Effector memory CD8-positive, alpha-beta T cell (primary cell): ENCODE measurements at places on chromosomes 1 and 21.

GRCh38 chr21:16186742-16187141 lies 457.0 kb downstream of the USP25 start:
- no peaks in the 10 kb centered on the region for H3K36me3 ChIP-seq
- H3K4me1 ChIP-seq, result no peaks in the 10 kb centered on the region
- DNase-seq, result no peak
- no peak overlapping the region for H3K4me3 ChIP-seq
- H3K27ac ChIP-seq, result no peak overlapping the region

GRCh38 chr1:20138346-20138745 lies 777 bp upstream of the PLA2G2F start:
- no peak overlapping the region for H3K27ac ChIP-seq
- H3K4me3 ChIP-seq, result no peak overlapping the region
- no peaks in the 10 kb centered on the region for H3K4me1 ChIP-seq
- no peaks in the 10 kb centered on the region for H3K36me3 ChIP-seq
- no peak for DNase-seq

- no peaks in the 10 kb centered on the region for H3K4me1 ChIP-seq
- H3K27ac ChIP-seq, result no peak overlapping the region
- H3K36me3 ChIP-seq, result no peaks in the 10 kb centered on the region
- H3K27me3 ChIP-seq, result peaks cover 25% of the 10 kb centered on the region
- no peak for DNase-seq
Measured at GRCh38 chr1:221284028-221284427, 404.8 kb downstream of the HLX start.

- DNase-seq, result no peak
- peaks cover 19% of the 10 kb centered on the region for H3K4me1 ChIP-seq
- no peak overlapping the region for H3K4me3 ChIP-seq
- peaks cover 6% of the 10 kb centered on the region for H3K27me3 ChIP-seq
- no peak overlapping the region for H3K27ac ChIP-seq
Measured at GRCh38 chr1:232533328-232533727, 96.6 kb downstream of the SIPA1L2 start.

- H3K4me1 ChIP-seq, result no peaks in the 10 kb centered on the region
- no peaks in the 10 kb centered on the region for H3K36me3 ChIP-seq
- no peak overlapping the region for H3K27ac ChIP-seq
- no peak overlapping the region for H3K4me3 ChIP-seq
- H3K27me3 ChIP-seq, result peaks cover 30% of the 10 kb centered on the region
- DNase-seq, result no peak
Measured at GRCh38 chr1:162908780-162909179, 47.8 kb upstream of the CCDC190 start.

DNA sequence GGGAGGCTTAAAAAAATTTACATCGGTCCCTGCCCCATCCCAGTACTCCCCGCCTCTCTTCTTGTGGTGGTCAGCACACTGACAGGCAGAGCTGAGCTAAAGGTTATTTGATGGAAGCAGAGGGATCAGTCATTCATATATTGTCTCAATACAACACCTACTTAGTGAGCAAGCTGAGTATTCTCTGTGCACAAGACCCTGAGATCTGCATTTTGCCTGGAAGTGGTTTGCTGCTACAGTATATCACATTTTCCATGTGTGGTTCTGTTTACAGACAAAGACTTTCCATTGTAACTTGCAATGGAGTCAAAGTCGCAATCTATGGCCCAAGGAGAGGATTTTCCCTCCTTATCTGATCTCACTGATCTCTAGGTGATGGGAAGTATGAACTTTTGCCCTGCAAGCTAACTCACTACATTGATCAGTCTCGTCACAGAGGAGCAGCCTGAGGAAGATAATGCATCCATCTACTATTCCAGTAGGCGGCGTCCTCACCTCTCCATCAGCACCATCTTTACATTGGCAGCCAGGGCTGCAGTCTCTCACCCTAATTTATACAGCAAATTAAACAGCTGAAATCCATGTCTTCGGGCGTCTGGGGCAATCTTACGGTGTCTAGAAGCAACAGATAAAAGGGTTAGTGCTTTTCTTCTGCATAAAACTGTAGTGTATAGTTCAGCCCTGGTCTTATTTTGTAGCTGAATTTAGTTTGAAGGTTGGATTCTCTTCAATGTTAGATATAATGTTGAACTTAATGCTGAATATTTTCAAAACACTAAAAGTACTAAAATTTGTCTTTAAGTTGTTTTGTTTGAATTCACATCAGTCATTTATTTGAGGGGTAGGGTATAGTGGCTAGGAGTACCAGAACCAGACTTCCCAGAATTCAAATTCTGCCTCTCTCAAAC lies 3.2 kb upstream of the TRAF5 start:
- H3K27ac ChIP-seq, result no peak overlapping the region
- peaks cover 16% of the 10 kb centered on the region for H3K36me3 ChIP-seq
- H3K27me3 ChIP-seq, result no peaks in the 10 kb centered on the region
- H3K4me1 ChIP-seq, result peaks cover 27% of the 10 kb centered on the region
- DNase-seq, result peak; percentile 62

GRCh38 chr1:33159577-33159976 lies 22.3 kb downstream of the TRIM62 start:
- H3K4me1 ChIP-seq, result peaks cover 6% of the 10 kb centered on the region
- H3K27ac ChIP-seq, result no peak overlapping the region
- H3K36me3 ChIP-seq, result peaks cover 58% of the 10 kb centered on the region
- H3K4me3 ChIP-seq, result no peak overlapping the region

DNA sequence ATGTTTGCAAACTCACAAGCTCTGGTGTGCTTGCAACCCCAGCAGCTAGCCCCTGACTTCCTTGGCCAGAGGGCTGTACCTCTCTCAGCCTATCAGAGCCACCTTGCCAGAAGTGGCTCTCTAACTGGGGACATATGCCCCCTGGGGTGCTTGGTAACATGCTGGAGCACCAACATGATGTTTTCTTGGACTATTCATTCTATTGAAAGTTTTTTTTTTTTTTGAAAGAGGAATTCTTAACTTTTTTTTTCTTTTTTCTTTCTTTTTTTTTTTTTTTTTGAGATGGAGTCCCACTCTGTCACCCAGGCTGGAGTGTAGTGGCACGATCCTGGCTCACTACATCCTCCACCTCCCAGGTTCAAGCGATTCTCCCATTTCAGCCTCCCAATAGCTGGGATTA lies 14.7 kb upstream of the CAPN8 start:
- H3K4me1 ChIP-seq, result no peaks in the 10 kb centered on the region
- no peaks in the 10 kb centered on the region for H3K27me3 ChIP-seq
- H3K27ac ChIP-seq, result no peak overlapping the region
- no peak overlapping the region for H3K4me3 ChIP-seq

DNA sequence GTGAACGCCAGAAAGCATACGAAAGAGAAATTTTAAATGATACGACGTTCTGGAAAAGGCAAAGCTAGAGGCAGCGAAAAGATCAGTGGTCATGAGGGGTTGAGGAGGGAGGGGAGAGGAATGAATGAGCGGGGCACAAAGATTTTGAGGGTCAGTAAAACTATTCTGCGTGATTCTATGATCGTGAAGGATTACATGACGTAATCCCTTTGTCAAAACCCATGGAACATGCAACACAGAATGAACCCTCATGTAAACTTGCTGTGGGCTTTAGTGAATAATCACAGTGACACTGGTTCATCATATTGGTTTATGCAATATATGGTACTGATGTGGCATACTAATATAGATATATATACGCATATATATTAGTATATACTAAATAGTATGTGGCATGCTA lies 13.0 kb downstream of the LRRC38 start:
- peaks cover 3% of the 10 kb centered on the region for H3K4me1 ChIP-seq
- peaks cover 63% of the 10 kb centered on the region for H3K27me3 ChIP-seq
- H3K27ac ChIP-seq, result no peak overlapping the region
- H3K4me3 ChIP-seq, result no peak overlapping the region
- DNase-seq, result no peak

DNA sequence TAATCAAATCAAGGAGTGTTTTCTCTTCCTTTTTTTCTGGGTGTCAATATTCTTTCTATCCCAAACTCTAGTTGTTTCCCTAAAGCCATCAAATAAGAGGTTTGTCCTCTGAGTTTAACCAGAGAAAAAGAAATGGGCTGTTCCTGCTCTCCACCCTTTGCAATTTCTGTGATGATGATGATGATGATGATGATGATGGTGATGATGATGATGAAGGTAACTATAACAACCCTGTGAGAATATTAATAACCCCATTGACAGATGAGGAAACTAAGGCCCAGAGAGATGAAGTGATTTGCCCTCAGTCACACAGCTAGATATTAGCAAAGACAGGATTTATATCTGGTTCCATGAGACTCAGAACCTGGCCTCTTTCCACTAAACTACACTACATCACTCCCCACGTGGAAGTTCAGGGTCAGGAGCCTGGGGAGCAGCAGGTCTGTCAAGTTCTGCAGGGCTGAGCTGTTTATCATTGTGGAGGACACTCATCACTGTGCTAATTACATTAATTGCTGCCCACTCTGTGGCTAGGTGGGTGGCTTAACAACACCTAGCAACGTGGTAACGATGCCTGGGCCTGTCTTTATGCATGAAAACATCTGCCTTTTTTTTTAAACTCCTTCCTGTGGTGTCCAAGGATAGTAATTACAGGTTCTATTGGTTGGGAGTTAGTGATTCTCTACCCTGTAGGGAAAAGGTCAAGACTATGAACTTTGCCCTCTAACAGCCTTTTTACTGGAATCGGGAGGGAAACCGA lies 19.0 kb upstream of the JUN start:
- no peaks in the 10 kb centered on the region for H3K27me3 ChIP-seq
- H3K4me3 ChIP-seq, result no peak overlapping the region
- H3K27ac ChIP-seq, result no peak overlapping the region
- no peaks in the 10 kb centered on the region for H3K36me3 ChIP-seq
- peaks cover 10% of the 10 kb centered on the region for H3K4me1 ChIP-seq
- DNase-seq, result no peak

- no peak for DNase-seq
- peaks cover 3% of the 10 kb centered on the region for H3K4me1 ChIP-seq
- no peaks in the 10 kb centered on the region for H3K36me3 ChIP-seq
Measured at GRCh38 chr1:165073185-165074007, 283.1 kb downstream of the LMX1A start.

DNA sequence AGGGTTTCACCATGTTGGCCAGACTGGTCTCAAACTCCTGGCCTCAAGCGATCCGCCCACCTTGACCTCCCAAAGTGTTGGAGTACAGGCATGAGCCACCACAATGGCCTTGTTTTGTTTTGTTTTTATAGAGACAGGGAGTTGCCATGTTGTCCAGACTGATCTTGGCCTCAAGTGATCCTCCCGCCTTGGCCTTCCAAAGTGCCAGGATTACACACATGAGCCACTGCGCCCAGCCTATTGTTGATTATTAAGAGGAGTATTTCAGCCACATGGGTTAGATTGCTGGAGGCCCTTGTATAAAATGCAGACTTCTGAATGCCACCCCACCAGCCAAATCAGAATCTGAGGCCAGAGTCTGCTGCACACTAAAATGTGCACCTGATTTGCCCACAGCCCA lies 57.2 kb upstream of the ANGPTL1 start:
- no peak overlapping the region for H3K4me3 ChIP-seq
- no peaks in the 10 kb centered on the region for H3K36me3 ChIP-seq
- no peaks in the 10 kb centered on the region for H3K4me1 ChIP-seq
- H3K27ac ChIP-seq, result no peak overlapping the region
- peaks cover 49% of the 10 kb centered on the region for H3K27me3 ChIP-seq

DNA sequence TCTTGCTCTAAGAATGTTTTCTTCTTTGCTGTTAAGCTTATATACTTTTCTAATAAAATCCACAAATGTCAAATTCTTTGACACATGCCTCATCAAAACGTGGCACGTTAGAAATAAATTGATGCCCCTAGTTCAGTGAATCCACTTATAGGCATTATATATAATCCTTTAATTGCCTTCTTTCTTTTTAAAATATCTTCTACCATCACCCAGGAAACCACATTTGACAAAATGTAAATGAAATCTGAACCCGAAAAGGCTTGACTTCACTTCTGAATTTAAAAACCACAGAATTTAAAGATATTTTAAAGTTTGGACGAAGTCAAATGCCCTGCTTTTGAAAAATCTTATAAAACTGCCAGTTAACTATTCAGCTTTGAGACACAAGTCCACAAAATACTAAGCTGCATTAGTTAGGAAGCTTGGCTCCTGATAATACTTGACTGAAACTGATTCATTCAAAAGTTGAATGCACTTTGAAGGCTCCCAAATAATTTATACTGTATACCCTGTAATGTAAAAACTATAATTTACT lies 22.4 kb upstream of the KIFAP3 start:
- H3K4me1 ChIP-seq, result no peaks in the 10 kb centered on the region
- H3K27ac ChIP-seq, result no peak overlapping the region
- no peak overlapping the region for H3K4me3 ChIP-seq
- DNase-seq, result no peak
- H3K36me3 ChIP-seq, result no peaks in the 10 kb centered on the region

DNA sequence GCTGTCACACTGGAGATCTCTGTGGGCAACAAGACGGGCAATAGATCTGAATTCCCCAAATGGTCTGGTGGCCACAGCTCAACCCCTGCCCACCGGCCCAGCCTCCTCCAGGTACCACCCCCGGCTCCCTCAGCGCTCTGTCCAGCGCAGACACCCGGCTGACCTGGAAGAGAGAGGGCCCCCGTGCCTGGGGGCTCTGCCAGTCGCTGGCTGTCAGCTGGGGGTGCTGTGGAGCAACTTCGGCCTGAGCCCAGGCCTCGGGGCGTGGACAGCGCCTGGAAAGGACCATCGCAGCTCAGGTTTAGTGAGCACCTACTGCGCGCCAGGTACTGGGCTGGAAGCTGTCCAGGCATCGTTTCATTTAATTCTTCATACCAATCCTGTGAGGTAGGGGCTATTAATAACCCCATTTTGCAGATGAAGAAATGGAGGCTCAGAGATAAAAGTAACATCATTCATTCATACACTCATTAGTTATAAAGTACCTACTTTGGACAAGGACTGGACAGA lies 51.0 kb downstream of the AHDC1 start:
- no peak for DNase-seq
- H3K27ac ChIP-seq, result no peak overlapping the region
- H3K27me3 ChIP-seq, result no peaks in the 10 kb centered on the region
- H3K4me3 ChIP-seq, result no peak overlapping the region
- H3K36me3 ChIP-seq, result no peaks in the 10 kb centered on the region

DNA sequence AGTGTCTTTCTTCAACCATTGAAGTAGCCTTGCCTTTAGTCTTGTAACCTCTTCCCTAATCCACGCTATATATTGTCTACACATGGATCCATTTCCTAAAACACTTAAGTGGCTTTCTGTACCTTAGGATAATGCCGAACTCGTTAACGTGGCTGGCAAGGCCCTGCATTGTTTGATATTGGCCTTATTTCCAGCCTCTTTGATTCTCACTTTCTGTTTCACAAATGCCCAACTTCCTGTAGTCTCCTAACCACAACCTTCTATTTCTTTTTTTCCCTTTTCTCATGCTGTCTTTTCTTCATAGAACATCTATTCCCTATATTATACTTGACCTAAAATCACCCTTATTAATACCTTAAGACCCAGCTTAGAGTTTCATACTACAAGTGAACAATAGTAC lies 536.0 kb downstream of the LMO4 start:
- no peak overlapping the region for H3K27ac ChIP-seq
- peaks cover 5% of the 10 kb centered on the region for H3K4me1 ChIP-seq
- no peak overlapping the region for H3K4me3 ChIP-seq
- peaks cover 10% of the 10 kb centered on the region for H3K27me3 ChIP-seq
- no peaks in the 10 kb centered on the region for H3K36me3 ChIP-seq

- no peak for DNase-seq
- no peak overlapping the region for H3K27ac ChIP-seq
- peaks cover 7% of the 10 kb centered on the region for H3K36me3 ChIP-seq
- no peak overlapping the region for H3K4me3 ChIP-seq
Measured at GRCh38 chr21:36690628-36691554, 8.0 kb upstream of the SIM2 start.

- H3K4me1 ChIP-seq, result no peaks in the 10 kb centered on the region
- DNase-seq, result no peak
- no peaks in the 10 kb centered on the region for H3K36me3 ChIP-seq
- H3K27ac ChIP-seq, result no peak overlapping the region
- H3K27me3 ChIP-seq, result no peaks in the 10 kb centered on the region
Measured at GRCh38 chr21:18663663-18664062, 260.1 kb upstream of the TMPRSS15 start.
